ENCODE measurements at places on chromosomes 1 and 21.

- H3K27me3 ChIP-seq, result no peaks in the 10 kb centered on the region
- H3K4me1 ChIP-seq, result no peaks in the 10 kb centered on the region
- no peaks in the 10 kb centered on the region for H3K36me3 ChIP-seq
- DNase-seq, result peak; percentile 56
- H3K27ac ChIP-seq, result no peak overlapping the region
- no peak overlapping the region for H3K4me3 ChIP-seq
Observed at GRCh38 chr1:67532452-67533216, 102.4 kb upstream of the SERBP1 start.

- H3K27ac ChIP-seq, result no peak overlapping the region
- peaks cover 3% of the 10 kb centered on the region for H3K36me3 ChIP-seq
- H3K4me3 ChIP-seq, result no peak overlapping the region
- no peak for DNase-seq
Observed at GRCh38 chr1:205706601-205707502, 26.5 kb upstream of the SLC45A3 start.

- no peaks in the 10 kb centered on the region for H3K4me1 ChIP-seq
- no peak for DNase-seq
- H3K27me3 ChIP-seq, result no peaks in the 10 kb centered on the region
- no peak overlapping the region for H3K4me3 ChIP-seq
Observed at GRCh38 chr1:156475568-156476500, 24.7 kb downstream of the MEF2D start.

GRCh38 chr1:194478731-194479130, 1292.3 kb upstream of the B3GALT2 start:
- H3K27ac ChIP-seq, result no peak overlapping the region
- no peaks in the 10 kb centered on the region for H3K27me3 ChIP-seq
- no peak for DNase-seq

DNA sequence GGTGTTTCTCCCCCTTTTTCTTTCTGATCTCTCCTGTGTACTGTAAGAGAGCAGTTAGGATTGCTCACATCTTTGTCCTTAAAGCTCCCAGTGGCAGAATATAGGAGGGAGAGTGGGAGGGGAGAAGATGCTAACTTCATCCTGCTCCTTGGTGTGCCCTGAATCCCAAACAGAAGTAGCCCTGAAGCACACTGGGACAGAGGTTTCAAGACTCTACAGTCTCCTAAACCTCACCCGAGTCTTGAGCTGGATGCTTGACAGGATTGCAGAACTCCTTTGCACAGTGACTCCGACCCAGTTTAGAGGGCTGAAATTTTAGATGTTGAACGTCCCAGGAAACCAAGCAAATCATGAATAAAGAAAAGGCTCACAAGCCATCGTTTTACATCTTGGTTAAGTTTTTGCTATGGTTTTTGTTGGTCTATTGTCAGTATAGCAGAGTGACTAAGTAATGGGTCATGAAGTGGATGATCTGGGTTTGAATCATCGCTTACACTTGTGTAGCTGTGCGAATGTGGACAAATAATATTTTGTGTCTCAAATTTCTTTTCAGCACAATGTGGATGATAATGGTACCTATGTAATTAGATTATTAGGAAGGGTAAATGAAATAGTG, 37.5 kb downstream of the XCL2 start:
- no peaks in the 10 kb centered on the region for H3K4me1 ChIP-seq
- no peaks in the 10 kb centered on the region for H3K27me3 ChIP-seq
- no peaks in the 10 kb centered on the region for H3K36me3 ChIP-seq
- no peak for DNase-seq

- H3K4me3 ChIP-seq, result no peak overlapping the region
- H3K27me3 ChIP-seq, result no peaks in the 10 kb centered on the region
- H3K36me3 ChIP-seq, result no peaks in the 10 kb centered on the region
- no peaks in the 10 kb centered on the region for H3K4me1 ChIP-seq
Observed at GRCh38 chr1:118023199-118023598, 93.7 kb downstream of the WDR3 start.

DNA sequence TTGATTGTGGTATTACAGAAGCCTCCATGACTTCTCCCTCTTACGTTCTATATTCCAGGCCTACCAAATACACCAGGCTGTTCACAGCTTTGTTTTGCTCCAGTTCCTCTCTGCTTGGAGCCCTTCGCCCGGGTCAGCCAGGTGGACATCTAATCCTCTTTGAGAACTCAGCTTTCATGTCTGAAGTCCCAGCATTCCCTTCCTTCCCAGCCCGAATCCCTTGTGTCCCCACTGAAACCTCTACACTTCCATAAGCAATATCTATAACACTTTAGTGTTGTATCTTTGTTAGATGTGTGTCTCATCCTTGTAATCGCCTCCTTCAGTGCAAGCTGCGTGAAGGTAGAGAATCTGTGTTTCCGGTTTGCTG, 1.9 kb downstream of the RNF11 start:
- H3K36me3 ChIP-seq, result no peaks in the 10 kb centered on the region
- peak; percentile 23 for DNase-seq
- H3K27ac ChIP-seq, result peak overlapping the region; percentile 6
- H3K4me3 ChIP-seq, result peak overlapping the region; percentile 83
- peaks cover 24% of the 10 kb centered on the region for H3K4me1 ChIP-seq

DNA sequence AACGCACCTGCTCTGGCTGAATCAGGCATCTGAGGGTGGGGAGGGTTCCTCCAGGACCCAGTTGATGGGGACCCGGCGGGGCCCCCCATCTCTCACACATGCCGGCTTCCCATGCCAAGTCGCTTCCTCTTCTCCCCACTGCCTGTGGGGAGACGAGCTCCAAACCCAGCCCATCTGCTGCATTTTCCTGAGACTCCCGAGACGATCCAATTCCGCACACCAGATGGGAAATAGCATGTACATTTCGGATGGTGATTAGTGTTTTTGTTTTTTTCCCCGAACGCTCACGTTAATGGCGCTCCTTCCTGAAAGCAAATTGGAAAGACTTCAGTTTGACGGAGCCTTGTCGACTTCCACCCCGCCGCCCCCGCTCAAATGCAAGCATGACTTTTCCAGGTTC, 13.2 kb upstream of the GRIK3 start:
- H3K27me3 ChIP-seq, result no peaks in the 10 kb centered on the region
- H3K36me3 ChIP-seq, result no peaks in the 10 kb centered on the region
- no peak overlapping the region for H3K27ac ChIP-seq
- DNase-seq, result no peak
- no peaks in the 10 kb centered on the region for H3K4me1 ChIP-seq

GRCh38 chr1:2270260-2271100, 42.4 kb downstream of the SKI start:
- peak overlapping the region; percentile 99 for H3K27ac ChIP-seq
- H3K4me1 ChIP-seq, result peaks cover 51% of the 10 kb centered on the region
- H3K4me3 ChIP-seq, result peak overlapping the region; percentile 32
- DNase-seq, result peak; percentile 83

GRCh38 chr1:208564466-208564865, 320.3 kb upstream of the PLXNA2 start:
- no peak overlapping the region for H3K27ac ChIP-seq
- H3K4me1 ChIP-seq, result no peaks in the 10 kb centered on the region
- H3K36me3 ChIP-seq, result no peaks in the 10 kb centered on the region
- DNase-seq, result no peak

GRCh38 chr21:45636951-45637646, 6.4 kb upstream of the PCBP3 start:
- H3K4me1 ChIP-seq, result no peaks in the 10 kb centered on the region
- peak overlapping the region; percentile 45 for H3K27ac ChIP-seq
- no peaks in the 10 kb centered on the region for H3K36me3 ChIP-seq
- no peak for DNase-seq
- H3K27me3 ChIP-seq, result peaks cover 36% of the 10 kb centered on the region

GRCh38 chr1:186420311-186420710, 40.6 kb downstream of the PDC start:
- DNase-seq, result no peak
- peaks cover 35% of the 10 kb centered on the region for H3K36me3 ChIP-seq
- no peaks in the 10 kb centered on the region for H3K27me3 ChIP-seq
- H3K27ac ChIP-seq, result no peak overlapping the region

- peaks cover 36% of the 10 kb centered on the region for H3K4me1 ChIP-seq
- no peak for DNase-seq
- H3K27ac ChIP-seq, result no peak overlapping the region
- H3K27me3 ChIP-seq, result no peaks in the 10 kb centered on the region
Observed at GRCh38 chr1:44242746-44243145, 29.5 kb downstream of the DMAP1 start.

GRCh38 chr1:13922466-13923110, 222.6 kb downstream of the PRDM2 start:
- no peak overlapping the region for H3K27ac ChIP-seq
- H3K4me3 ChIP-seq, result no peak overlapping the region
- H3K4me1 ChIP-seq, result no peaks in the 10 kb centered on the region
- DNase-seq, result no peak
- no peaks in the 10 kb centered on the region for H3K36me3 ChIP-seq

GRCh38 chr1:54559771-54560231, 11.8 kb downstream of the ACOT11 start:
- no peak overlapping the region for H3K4me3 ChIP-seq
- DNase-seq, result no peak
- H3K36me3 ChIP-seq, result no peaks in the 10 kb centered on the region
- no peaks in the 10 kb centered on the region for H3K27me3 ChIP-seq

GRCh38 chr1:23278717-23279116, 61.4 kb upstream of the HTR1D start:
- no peak for DNase-seq
- H3K27ac ChIP-seq, result no peak overlapping the region
- peaks cover 13% of the 10 kb centered on the region for H3K36me3 ChIP-seq
- H3K4me3 ChIP-seq, result no peak overlapping the region
- no peaks in the 10 kb centered on the region for H3K4me1 ChIP-seq

DNA sequence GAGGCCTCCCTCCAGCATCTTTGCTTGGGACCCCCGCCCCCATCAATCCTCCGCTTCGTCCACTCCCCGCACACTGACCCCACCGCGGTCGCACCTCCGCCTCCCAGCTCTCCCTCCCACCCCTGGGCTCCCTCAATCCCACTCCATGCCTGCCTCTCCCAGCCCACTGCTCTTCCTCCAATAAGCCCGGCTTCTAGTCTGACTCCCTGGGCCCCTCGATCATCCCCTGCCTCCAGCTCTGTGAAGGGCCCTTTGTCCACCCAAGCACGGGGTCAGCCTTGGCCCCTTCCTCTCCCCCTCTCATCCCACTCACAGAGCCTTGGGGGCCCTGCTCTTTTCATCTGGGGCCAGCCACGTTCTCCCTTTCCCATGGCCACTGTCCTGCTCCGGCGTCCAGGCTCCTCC, 1.5 kb upstream of the TMEM200B start:
- peaks cover 6% of the 10 kb centered on the region for H3K4me1 ChIP-seq
- H3K4me3 ChIP-seq, result peak overlapping the region; percentile 37
- no peak overlapping the region for H3K27ac ChIP-seq
- H3K36me3 ChIP-seq, result no peaks in the 10 kb centered on the region

GRCh38 chr1:102897557-102897956, 210.8 kb downstream of the COL11A1 start:
- no peaks in the 10 kb centered on the region for H3K27me3 ChIP-seq
- H3K4me3 ChIP-seq, result no peak overlapping the region
- no peaks in the 10 kb centered on the region for H3K4me1 ChIP-seq
- H3K27ac ChIP-seq, result no peak overlapping the region
- DNase-seq, result no peak

DNA sequence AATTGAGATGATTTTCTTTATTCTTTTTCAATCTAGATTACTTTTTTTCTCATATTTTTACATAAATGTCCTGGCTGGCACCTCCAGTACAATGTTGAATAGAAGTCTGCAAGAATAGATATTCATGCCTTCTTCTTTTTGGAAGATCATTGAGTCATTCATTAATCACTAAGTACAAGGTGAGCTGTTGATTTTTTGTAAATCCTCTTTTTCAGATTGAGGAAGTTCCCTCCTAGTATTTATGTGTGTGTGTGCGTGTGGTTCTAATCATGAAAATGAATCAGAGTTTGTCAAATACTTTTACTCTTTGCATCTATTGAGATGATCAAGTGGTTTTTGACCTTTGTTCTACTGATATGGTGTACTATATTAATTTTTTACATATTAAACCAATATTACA, 859.3 kb downstream of the KCNT2 start:
- no peak overlapping the region for H3K4me3 ChIP-seq
- no peaks in the 10 kb centered on the region for H3K36me3 ChIP-seq
- peaks cover 2% of the 10 kb centered on the region for H3K4me1 ChIP-seq
- no peak overlapping the region for H3K27ac ChIP-seq

- H3K4me3 ChIP-seq, result no peak overlapping the region
- H3K36me3 ChIP-seq, result no peaks in the 10 kb centered on the region
- H3K4me1 ChIP-seq, result no peaks in the 10 kb centered on the region
- no peak overlapping the region for H3K27ac ChIP-seq
- DNase-seq, result no peak
Observed at GRCh38 chr1:226986496-226987178, 46.5 kb downstream of the COQ8A start.

DNA sequence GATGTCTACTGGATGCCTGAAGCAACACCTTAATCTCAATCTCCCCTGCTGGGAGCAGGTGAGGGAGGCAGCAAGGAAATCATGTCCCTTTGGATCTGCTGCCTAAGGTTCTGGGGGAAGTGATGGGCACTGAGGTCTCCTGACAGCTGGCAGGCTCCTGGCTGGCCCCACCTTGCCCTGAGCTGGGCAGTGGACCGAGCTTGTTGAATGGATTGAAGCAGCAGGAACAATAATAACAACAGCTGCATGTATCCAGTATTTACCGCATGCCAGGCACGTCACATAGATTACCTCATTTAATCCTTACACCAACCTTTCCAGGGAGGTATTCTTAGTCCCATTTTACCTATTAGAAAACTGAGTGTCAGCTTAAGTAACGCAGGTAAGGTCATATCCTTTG, 133.9 kb downstream of the PLXNA2 start:
- DNase-seq, result no peak
- H3K36me3 ChIP-seq, result no peaks in the 10 kb centered on the region
- H3K4me3 ChIP-seq, result no peak overlapping the region
- H3K4me1 ChIP-seq, result peaks cover 34% of the 10 kb centered on the region
- H3K27me3 ChIP-seq, result no peaks in the 10 kb centered on the region
- no peak overlapping the region for H3K27ac ChIP-seq

- H3K4me3 ChIP-seq, result no peak overlapping the region
- H3K27ac ChIP-seq, result no peak overlapping the region
- H3K4me1 ChIP-seq, result no peaks in the 10 kb centered on the region
- DNase-seq, result no peak
- H3K36me3 ChIP-seq, result no peaks in the 10 kb centered on the region
Observed at GRCh38 chr1:15825800-15826199, 18.4 kb upstream of the UQCRHL start.

GRCh38 chr1:89608984-89609725, 23.8 kb upstream of the LRRC8C start:
- no peak overlapping the region for H3K27ac ChIP-seq
- H3K4me3 ChIP-seq, result no peak overlapping the region
- no peaks in the 10 kb centered on the region for H3K27me3 ChIP-seq
- H3K36me3 ChIP-seq, result no peaks in the 10 kb centered on the region
- no peaks in the 10 kb centered on the region for H3K4me1 ChIP-seq

DNA sequence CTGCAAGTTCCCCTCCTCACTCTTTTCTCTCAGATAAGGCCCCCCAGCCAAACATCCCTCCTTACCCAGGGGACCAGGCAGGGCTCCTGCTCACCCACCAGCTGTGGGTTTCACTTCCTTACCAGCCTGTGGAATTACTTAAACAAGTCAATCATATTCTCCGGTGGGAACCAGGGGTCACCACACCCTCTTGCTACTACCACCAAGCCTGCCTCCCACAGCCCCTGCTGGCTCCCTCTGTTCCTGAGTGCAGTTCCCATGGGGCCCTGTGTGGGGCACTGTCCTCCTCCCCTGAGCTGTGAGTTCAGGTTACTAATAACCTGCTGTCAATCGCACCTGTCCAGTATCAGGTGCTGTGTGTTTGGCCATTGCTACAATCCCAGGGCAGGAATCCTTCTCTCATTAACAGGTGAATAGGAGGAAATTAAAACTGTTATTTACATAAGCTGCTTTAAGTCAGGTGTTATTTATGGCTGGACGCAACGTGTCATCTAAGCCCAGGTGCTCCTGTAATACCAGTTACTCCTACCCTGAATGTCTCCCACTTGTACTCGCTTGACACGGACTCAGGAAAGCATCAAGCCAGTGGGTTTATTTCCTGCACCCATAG, 53.1 kb upstream of the LBR start:
- H3K4me1 ChIP-seq, result peaks cover 11% of the 10 kb centered on the region
- DNase-seq, result no peak
- H3K4me3 ChIP-seq, result no peak overlapping the region
- no peaks in the 10 kb centered on the region for H3K36me3 ChIP-seq
- H3K27ac ChIP-seq, result no peak overlapping the region

Measured in neuronal stem cell (in vitro differentiated cells).